ENCODE measurements at places on chromosomes 2 and 18.

GRCh38 chr18:11268153-11268552 lies 118.8 kb upstream of the PIEZO2 start:
- DNase-seq = no peak

DNA sequence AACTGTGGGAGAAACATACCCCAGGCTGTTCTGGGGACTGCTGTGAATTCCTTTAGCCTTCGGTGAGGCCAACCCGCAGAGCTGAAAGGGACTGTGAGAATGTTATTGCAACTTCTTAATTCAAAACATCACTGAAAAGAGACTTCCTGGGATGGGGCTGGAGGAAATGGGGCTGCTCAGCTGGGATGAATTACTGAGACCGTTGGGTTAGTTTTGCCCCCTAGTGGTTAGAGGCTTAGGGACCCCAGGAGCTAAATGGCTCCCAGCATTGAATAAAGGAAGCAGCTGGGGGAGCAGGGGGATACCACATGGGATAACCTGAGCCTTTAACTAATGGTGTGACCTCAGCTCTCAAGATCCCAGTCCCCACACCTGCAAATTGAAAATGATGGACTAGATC lies 941.1 kb upstream of the FANCL start:
- no peak for DNase-seq

DNA sequence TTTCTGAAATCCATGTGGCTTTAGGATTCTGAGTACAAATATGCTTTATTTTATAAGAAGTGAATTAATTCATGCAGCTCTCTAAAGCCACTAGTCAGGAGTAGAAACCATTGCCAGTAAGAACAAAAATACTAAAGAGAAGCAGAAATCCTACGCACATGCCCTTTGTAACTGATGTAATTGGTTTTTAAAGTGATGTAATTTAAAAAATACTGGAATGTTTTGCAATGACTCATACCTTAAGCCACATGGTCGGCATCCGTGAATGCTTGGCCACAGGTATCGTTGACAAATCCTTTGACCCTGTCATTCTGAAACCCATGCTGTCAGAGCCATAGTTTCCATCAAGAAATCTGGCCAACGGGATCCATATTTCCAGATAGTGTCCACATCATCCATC lies 213.3 kb downstream of the ACKR3 start:
- DNase-seq = no peak

DNA sequence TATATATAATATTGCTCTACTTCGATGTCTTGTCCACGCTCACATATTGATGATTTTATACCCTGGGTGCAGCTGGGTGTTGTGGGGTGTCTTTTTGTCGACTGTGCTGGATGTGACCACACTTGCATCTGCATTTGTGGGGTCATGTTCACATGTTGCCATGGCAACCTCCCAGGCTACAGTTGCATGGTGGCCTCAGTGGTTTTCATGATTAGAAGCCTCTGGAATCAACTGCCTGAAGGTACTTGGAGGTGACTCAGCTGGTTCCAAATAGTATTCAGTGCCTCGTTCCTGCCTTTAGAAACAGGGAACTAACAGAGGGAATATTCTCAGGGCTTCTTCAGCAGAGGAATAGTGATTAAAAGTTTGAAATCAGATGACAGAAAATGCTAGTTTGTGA lies 166.3 kb upstream of the NYAP2 start:
- DNase-seq = no peak

DNA sequence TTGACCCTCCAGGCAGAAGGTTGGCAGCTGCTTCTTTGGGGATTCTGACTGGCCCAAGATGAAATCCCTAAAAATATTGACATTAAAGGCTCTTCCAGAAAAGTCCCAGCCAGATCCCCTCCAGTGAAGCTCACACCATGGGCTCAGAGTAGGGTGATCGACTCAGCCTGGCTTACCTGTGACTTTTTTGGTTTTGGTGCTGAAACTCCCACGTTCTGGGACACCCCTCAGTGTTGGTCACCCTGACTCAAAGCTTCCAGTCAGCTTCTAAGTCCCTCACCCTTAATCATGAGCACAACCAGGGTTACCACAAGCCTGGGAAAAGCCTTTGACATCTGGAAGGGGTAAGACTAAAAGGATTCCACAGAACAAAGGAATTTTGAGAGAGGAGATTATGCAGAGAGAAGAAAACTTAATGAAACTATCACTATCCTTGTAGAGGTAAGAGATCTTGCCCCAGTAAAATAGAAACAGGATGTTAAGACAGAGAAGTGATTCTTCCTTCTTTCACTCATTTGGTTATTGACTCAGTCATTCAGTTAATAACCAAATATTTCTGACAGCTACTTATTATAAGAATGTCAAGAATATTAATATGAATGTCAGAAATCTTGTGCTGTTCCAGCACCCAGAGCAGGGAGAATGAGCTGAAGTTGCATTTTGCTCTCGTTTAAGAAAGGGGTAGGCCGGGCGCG lies 66.8 kb upstream of the SEC11C start:
- no peak for DNase-seq

Data from stimulated activated CD8-positive, alpha-beta memory T cell treated with anti-CD3 and anti-CD28 coated beads, Interleukin-15, amount 100 ng/mL, for 4 hours (primary cell).